Pons (tissue), 1 donor: ENCODE measurements at places on chromosomes 5 and 9.

DNA sequence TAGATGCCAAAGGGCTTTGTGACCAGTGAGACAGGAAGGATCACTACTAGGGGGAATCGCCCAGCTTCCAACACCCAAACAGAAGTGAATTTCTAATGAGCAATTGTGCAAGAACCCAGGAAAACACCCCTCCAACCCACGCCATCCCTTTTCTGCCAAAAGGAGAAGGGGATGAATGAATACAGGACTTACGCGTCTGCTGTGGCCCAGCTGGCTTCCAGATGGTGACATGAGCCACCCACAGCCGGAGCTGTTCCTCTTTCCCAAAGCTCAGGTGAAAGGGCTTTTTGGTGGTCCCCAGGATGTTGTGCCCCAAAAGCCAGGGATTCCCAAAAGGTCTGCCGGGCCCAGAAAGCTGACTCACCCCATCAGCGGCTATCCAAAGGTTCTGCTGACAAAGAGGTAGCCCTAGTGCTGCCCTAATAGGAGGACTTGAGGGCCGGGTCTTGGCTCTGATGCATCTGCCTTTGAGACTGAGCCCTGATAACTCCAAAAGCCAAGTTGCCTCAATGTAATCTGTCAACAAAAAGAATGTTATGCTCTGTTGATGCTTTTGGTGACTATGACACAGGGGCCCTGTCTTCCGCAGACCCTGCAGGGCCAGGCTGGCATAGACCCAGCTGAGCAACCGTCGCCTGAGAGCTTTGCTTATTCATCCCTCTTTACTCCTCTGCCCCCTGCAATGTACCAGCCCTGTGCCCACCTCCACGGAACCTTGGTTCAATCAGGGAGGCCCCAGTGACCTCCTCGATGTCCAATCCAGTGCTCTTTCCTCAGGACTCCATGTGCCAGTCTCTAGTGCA is 14.5 kb downstream of the GSN start:
- peak; percentile 70 for DNase-seq

DNA sequence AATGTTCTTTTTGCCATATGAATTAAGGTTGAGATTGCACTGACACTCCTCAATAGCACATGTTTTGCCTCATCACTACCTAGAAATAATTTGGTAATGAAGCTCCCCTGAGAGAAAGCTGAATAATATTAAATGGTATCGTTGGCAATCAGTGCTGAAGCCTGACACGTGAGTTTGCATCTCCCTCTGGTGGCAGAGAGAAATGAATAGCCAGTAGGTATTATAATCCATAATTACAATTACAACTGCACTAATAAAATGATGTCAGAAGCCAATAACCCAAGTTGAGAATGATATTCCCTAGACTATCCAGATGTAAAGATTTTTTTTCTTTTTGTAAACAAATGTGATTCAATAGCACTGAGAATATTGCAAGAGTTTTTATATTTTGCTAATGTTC is 700.3 kb downstream of the PTPRD start:
- no peak for DNase-seq

GRCh38 chr5:113404269-113404668 is 30.5 kb downstream of the TSSK1B start:
- DNase-seq, result no peak

GRCh38 chr5:156241266-156241665 is 85.7 kb upstream of the SGCD start:
- DNase-seq, result no peak

GRCh38 chr5:89397096-89397495 is 514.1 kb upstream of the MEF2C start:
- no peak for DNase-seq

- DNase-seq, result no peak
These were observed 6.1 kb upstream of the ERMP1 start for GRCh38 chr9:5838884-5839571.

DNA sequence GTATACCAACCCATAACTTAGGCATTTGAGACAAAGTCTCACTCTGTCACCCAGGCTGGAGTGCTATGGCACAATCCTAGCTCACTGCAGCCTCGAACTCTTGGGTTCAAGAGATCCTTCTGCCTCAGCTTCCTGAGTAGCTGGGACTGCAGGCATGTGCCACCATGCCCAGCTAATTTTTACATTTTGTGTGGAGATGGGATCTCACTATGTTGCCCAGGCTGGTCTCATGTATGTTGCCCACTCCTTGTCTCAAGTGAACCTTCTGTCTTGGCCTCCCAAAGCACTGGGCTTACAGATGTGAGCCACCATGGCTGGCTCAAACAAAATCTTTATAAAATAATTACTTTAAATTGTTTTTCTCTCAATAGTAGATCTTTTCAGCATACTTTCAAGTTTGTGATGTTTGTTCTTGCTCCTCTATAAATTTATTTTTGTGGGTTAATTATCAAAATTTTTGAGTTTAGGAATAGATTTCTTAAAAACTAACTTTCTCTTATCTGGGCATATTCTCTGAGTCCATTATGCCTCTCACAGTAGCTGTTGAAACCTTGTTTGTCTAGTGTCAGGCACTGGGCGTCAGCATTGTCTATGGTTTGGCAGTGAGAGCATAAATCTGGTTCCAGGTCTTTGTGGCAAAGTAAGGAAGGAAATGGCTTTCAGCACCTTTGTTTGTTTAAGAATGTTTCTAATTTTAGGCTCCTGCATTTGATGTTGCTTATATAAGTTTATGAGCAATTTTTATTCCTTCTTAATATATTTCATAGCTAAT is 38.7 kb downstream of the NLN start:
- peak; percentile 97 for DNase-seq

- no peak for DNase-seq
These were observed 52.4 kb downstream of the ERGIC1 start for GRCh38 chr5:172886476-172886875.

DNA sequence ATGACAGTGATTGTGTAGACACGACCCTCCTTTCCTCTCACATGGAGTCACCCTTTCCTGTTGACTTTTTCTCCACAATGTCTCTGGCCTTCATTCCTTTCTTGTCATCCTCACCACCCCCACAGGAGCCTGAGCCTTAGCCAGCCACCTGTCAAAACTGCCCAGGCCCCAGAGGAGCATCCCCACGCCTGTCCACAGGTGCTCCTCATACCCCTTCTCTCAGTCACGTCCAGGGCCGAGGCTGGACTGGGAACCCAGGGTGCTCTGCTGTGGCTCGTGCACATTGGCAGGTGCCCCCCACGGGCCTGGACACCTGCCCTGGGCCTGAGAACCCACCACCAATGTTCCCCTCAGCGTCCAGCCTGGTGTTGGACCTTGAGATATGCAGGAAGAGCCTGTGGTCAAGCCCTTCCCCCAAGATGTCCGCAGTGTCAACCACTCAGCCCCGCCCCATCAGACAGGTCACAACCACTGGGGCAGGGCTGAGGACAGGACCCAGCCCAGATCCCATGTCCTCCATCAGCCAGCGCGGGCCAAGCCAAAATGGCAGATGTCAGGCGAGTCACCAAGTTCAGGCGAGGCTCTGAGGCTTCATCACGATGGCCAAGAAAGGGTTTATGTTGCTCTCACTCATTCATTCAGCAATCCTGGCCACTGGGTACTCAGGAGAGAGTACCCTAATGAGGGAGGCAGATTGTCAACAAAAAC is 65.8 kb upstream of the STXBP1 start:
- DNase-seq, result no peak

- no peak for DNase-seq
These were observed 16.8 kb downstream of the TNFSF15 start for GRCh38 chr9:114789006-114789405.

GRCh38 chr9:114270120-114270975 is 52.5 kb upstream of the ORM1 start:
- no peak for DNase-seq

GRCh38 chr5:55973296-55973695 is 21.5 kb downstream of the IL6ST start:
- no peak for DNase-seq

GRCh38 chr9:4973246-4973645 is 11.8 kb upstream of the JAK2 start:
- DNase-seq, result no peak

GRCh38 chr9:12766357-12766756 is 8.5 kb upstream of the LURAP1L start:
- DNase-seq, result no peak

DNA sequence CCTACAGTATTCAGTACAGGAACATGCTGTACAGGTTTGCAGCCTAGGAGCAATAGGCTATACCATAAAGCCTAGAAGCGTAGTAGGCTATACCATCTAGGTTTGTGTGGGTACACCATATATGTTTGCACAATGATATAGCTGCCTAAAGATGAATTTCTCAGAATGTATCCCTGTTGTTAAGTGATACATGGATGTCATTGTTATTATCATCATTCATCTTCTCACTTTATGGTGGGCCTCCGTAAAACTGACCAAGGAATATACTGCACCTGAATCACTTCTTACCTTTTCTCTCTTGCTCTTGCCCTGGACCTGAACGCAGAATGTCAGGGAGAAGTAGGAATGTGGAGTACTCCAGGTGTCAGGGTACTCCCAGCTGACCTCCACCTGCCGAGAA is 11.8 kb downstream of the IL12B start:
- no peak for DNase-seq

DNA sequence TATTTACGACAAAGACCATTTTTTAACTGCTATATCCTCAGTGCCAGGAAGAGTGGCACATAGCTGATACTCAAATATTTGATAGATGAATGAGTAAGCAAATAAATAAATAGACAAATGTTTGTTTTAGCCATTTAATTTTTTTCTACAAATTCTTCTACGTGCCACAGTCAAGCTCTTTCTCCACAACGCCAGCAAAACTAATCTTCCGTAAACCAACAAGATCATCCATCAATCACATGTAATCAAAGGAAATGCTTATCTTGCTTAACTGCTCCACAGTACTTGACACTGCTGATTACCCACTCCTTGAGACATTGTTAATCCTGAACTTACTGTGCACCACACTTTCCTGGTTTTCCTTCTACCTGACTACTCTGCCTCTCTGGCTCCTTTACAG is 136.7 kb downstream of the EDIL3 start:
- DNase-seq, result no peak

DNA sequence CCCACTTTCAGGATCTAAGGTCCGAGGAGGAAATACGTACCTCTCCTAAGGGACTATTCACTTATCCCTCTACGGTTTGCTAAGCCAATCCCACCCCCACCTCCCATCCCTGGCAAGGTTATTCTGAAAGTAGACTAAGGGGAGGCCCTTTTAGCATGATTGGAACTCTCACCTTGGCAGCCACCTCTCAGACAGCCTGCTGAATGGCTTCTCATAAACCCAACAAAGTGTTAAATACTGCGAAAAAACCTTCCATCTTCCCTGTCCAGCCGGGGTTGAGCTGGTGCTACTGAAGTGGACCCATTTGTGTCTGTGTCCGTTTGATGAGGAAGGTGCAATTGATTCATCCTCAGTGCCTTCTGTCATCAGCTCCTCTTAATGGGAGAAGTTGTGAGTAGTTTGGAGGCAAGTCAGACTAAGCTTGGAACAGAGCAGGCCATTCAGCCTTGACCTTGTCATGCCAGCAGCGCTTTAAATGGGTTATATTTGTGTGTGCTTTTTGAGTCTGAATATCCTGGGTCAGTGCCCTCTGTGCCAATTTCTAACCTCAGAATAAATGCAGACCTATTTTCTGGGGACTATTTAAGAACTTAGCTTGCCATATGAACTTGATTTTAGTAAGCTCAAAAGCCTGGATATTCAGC is 476.3 kb upstream of the ZNF608 start:
- no peak for DNase-seq

GRCh38 chr9:120212153-120212852 is 367.7 kb downstream of the CDK5RAP2 start:
- DNase-seq, result no peak

- DNase-seq, result no peak
These were observed 119.2 kb downstream of the MSX2 start for GRCh38 chr5:174843263-174844250.

DNA sequence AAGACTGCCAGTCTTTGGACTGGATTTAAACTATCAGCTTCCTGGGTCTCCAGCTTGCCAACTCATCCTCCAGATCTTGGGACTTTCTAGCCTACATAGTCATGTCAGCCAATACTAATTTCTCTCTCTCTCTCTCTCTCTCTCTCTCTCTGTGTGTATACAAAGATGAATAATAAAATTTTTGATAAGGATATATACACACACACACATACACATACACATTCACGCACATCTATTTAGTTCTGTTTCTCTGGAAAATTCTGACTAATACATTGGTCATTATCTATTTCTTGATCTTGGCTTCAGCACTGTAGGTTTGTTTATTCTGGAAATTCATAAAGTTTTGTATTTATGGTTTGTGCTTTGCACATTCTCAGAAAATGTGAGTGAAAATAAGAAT is 1606.2 kb upstream of the NUDT12 start:
- no peak for DNase-seq

- DNase-seq, result no peak
These were observed 8.7 kb downstream of the NACC2 start for GRCh38 chr9:136086213-136086881.

- DNase-seq, result no peak
These were observed 105.2 kb downstream of the ROR2 start for GRCh38 chr9:91844701-91845291.

GRCh38 chr9:35162605-35163315 is 951 bp downstream of the UNC13B start:
- DNase-seq, result peak; percentile 41

GRCh38 chr9:126630458-126631237 is 16.9 kb downstream of the LMX1B start:
- DNase-seq, result no peak

GRCh38 chr5:150519978-150520377 is 12.0 kb downstream of the NDST1 start:
- no peak for DNase-seq

GRCh38 chr9:104842698-104843097 is 78.8 kb downstream of the NIPSNAP3B start:
- no peak for DNase-seq

- no peak for DNase-seq
These were observed 47.0 kb upstream of the F2RL1 start for GRCh38 chr5:76771705-76772405.
